ENCODE measurements at places on chromosomes 12 and 14.

GRCh38 chr14:96817750-96818666, 20.8 kb downstream of the VRK1 start:
- DNase-seq, result no peak

GRCh38 chr14:90087433-90087832, 25.6 kb downstream of the KCNK13 start:
- no peak for DNase-seq

DNA sequence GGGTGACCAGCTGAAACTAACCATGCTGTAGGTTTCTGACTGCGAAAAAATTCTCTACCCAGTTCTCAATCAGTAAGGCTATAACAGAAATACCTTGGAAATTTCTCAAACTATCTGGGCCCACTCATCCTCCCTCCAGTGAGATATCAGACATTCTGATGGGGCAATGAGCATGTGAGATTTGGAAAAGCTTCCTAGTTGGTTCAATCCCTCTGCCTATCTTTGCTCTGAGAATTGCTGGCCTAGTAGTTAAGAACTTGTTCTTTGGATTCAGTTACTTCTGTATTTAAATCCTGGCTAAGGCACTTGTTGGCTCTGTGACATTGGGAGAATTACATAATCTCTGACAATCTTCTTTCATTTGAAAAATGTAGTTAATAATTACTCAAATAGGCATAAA, 119.4 kb downstream of the SLC15A5 start:
- DNase-seq, result no peak

DNA sequence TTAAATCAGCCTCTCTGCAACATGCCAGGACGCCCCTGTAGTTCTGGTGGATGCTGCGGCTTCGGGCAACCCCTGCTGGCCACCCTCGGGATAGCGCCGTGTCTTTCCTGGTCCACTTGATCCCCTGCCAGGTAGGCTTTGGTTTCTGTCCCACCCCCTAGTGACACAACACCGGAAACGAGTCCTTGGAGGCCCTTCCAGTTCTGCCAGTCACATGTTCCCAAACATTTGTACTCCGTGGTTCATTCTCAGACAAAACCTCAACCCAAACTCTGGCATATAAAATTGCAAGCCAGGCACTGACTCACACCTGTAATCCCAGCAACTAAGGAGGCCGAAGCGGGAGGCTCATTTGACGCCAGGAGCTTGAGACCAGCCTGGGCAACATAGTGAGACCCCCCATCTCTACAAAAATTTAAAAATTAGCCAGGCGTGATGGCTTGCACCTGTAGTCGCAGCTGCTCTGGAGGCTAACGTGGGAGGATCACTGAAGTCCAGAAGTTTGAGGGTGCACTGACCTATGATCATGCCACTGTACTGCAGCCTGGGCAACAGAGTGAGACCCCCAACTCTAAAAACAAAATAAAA, 37.0 kb downstream of the RASAL1 start:
- peak; percentile 62 for DNase-seq

DNA sequence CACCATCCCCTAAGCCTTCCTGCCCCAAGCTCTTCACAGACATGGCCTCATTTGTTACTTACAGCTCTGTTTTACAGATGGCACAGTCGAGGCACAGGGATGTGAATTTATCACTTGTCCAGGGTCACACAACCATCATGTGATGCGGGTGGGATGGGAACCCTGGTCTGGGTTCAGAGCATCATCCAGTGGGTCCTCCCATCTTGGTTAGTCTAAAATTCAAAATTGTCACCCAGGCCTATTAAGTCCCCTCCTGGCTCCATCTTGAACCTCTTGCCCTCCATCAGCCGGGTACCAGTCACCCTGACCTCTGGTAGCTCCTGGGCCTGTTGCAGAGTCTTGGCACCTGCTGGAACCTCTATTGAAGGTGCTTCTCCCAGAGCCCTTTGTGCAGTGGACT, 52.9 kb downstream of the ACACB start:
- no peak for DNase-seq

- no peak for DNase-seq
Measured at GRCh38 chr12:58725400-58726105, 194.8 kb downstream of the LRIG3 start.

GRCh38 chr12:116194935-116195431, 82.5 kb downstream of the MED13L start:
- DNase-seq, result peak; percentile 6

DNA sequence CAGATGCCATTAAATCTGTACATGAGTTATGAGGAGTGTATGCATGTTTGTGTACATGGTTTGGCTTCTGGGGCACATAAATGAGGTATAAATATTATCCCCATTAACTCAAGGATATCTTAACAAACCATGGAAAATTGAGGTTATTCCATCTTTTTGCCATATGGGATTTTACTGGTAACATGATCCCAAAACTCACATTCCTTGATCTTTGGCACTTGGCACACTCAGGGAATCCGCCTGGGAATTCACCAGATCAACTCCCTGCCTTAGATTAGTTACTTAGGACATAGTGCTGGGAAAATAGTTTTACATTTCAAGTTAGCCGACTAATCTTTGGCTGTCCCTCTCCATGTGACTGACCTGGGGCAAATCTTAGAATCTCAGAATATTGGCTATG, 16.9 kb downstream of the CDKN1B start:
- DNase-seq, result no peak

DNA sequence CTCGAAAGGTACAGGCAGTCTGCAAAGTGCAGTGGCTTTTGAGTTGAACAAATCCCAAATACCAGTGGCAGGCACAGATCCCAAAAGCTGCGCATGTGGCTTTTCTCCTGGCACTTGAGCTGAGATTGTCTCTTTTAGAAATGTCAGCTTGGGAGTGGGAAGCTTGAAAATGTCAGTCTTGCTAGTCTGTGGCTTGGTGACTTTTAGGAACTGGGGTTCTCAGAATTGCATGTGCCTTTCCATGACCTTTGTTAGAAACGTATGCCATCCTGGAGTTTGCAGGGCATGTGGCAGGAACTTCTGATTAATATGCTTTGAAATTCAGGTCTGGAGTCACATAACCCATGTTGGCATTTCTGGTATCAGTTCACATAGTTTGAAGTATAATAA, 182.1 kb downstream of the CHST11 start:
- DNase-seq, result no peak

DNA sequence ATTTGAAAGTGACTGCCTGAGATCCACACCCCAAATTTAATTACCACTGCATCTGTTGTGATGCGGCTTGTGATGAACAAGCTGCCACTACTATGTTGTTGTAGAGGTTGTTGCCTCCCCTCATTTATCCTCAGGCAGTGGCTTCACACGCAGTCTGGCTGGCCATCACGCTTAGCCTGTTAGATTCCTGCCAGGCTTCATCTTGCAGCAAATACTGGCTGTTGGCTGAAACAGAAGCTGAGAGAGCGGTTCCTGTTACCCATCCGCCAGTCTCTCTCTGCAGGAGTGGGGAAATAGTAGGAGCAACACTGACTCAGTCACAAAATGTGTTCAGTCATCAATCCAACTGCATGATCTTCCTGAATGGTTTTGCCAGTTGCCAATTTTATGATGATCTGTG, 934.4 kb downstream of the FLRT2 start:
- no peak for DNase-seq

- no peak for DNase-seq
Measured at GRCh38 chr12:53324113-53324778, 2.8 kb upstream of the AAAS start.

- DNase-seq, result peak; percentile 37
Measured at GRCh38 chr12:56160193-56160763, 2.1 kb downstream of the MYL6 start.

DNA sequence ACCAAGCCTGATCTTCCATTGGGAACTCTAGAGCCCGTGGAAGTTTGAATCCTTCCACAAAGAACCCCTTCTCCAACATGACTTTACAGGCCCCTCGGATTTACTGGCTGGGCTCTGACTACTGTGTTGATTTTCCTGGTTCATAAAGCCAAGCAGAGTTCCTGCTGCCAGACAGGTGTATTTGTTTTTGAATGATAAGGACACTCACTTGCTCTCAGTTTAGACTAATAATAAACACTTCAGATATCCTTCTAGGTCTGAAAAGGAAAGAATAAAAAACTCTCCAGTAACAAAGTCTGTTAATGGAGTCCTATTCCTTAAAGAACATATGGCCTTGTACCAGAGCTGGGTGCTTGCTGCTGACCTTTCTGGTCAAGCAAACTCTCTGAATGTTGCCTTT, 31.0 kb downstream of the SIX1 start:
- DNase-seq, result no peak

DNA sequence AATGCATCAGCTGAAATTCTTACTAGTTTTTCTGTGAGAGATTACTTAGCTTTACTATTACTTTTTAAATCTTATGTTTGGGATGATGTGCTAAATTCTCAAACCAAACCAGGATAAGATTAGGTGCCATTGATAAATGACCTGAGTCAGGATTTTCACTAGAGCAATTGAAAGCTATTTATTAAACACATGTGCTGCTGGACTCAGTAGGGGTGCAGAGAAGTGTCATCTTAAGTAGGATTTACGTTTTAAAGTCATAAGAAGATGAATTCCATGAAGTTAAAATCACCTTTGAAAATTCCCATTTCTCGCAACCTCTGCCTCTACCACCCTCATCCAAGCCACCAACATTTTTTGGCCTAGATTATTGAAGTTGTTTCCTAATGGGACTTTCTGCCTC, 8.8 kb downstream of the TMEM263 start:
- no peak for DNase-seq

GRCh38 chr12:128852885-128853599, at the start of gene GLT1D1:
TSS of gene GLT1D1 (plus strand) at chr12:128853478. CDS start at chr12:128853582, 104 bp downstream.
- no peak for DNase-seq

GRCh38 chr14:70670992-70671651, 29.4 kb downstream of the TTC9 start:
- DNase-seq, result no peak

DNA sequence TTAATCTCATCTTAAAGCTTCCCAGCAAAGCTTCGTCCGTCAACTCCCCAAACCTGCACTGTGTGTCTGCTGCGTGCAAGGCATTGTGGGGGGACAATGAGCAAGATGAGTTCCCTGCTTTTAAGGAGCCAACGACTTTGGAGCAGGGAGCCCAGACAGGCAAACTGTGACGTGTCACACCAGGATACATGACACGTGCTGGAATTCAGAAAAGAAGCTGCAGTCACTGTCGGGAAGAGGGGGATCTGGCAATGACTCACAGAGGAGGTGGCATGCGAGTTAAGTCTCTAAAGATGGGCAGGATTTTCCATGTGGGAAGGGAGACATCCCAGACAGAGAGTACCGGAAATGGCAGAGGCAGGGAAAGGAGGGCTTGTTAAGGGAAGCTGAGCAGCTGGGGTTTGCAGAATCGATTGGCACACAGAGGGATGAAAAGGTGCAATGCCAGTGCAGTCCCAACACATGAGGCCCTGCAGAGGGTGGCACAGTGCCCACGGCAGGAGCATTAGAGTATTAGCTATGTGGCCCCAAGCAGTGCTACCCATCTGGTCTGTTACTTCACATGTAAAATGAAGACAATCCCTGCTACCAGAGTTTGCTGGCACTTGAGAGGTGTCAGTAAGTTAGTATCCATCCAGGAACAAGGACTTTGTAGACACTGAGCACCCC, 52.9 kb downstream of the SETD3 start:
- DNase-seq, result no peak

DNA sequence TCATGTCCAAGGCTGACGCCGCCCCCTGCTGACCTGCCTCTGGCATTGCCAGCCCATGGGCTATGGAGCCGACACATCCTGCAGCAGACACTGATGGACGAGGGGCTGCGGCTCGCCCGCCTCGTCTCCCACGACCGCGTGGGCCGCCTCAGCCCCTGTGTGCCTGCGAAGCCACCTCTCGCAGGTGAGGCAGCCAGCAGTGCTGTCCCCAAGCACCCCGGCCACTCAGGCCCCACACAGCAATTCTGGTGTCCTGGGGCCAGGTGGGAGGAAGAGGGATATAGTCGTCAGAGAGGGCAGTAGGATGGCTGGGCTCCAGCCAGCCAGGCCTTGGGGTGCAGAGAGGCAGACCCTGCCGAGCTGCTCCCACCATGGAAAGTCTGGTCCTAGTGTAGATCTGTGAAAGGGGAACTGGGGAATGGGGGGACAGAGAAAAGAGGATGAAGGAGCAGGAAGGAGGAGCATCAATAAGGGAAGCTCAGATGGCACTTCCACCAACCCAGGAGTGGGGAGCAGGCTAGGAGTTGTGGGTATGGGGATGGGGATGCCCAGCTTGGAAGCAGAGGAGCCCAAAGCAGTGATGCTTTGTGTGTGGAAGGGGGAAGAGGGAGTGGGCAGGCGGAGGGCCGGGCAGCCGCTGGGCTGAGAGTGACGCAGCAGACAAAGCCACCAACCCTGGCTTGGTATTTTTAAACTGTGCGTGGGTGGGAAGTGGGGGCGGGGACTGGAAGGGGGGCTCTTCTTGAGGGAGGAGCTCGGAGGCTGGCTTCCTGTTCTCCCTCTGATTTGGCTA, 4.7 kb downstream of the NAB2 start:
- no peak for DNase-seq

GRCh38 chr14:61953602-61954001, 191.4 kb downstream of the SNAPC1 start:
- no peak for DNase-seq

DNA sequence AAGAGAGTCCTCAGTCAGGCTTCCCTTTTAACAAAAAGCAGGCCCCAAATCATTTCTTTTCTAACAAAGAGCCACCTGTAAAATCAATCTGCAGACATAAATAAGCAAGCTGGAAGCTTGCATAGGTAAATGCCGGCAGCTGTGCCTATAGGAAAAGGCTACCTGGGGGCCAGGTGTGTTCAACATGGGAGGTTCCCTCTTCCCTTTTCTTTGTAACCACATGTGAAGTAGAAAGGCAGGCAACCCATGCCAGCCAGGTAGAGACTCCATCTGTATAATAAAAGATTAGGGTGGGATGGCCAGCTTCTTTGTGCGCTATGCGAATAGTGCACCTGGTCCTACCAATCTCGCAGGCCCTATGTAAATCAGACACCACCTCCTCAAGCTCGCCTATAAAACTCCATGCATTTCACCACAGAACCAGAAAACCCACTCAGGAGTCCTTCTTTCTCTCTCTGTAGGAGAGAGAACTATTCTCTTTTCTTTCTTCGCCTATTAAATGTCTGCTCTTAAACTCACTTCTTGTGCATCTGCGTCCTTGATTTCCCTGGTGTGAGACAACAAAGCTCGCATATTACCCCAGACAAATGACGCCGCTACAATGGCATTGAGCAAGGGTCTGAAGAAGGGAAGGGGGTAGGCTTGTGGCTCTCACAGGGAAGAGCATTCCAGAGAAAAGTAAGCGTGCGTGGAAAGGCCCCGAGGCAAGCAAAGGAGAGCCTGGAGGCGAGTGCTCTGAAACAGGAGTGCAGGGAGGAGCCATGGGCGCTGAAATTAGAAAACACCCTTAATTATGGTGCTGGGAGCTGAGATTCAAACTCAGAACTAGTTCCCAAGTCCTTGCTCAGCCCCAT, 67.2 kb downstream of the TTC9 start:
- DNase-seq, result no peak

DNA sequence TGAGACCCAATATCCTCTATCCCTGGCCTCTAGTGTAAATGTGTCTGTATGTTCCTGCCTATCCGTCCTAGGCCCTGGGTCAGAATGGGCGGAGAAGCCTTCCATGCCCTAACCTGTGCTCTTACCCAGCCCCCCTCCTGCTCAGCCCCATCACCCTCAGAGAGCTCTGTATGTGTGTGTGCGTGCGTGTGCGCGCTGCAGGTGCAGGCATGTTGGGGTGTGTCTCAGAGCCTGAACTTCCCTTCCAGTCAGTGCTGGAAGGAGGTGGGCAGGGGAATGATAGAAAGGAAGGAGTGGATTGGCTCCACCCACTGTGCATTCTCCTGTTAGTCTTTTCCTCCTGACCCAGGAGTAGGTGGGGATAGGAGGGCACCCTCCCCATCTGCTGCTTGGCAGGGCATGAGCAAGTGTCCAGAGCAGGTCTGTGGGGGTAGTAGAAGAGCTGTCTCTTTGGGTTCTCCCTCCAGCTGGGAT, 7.2 kb downstream of the NAB2 start:
- DNase-seq, result no peak
